ENCODE measurements at places on chromosomes 1 and 21.

- DNase-seq = no peak
These were observed 15.9 kb downstream of the PLEKHA6 start for GRCh38 chr1:204343802-204344201.

GRCh38 chr1:119590393-119590792 lies 57.7 kb downstream of the ZNF697 start:
- DNase-seq = no peak

DNA sequence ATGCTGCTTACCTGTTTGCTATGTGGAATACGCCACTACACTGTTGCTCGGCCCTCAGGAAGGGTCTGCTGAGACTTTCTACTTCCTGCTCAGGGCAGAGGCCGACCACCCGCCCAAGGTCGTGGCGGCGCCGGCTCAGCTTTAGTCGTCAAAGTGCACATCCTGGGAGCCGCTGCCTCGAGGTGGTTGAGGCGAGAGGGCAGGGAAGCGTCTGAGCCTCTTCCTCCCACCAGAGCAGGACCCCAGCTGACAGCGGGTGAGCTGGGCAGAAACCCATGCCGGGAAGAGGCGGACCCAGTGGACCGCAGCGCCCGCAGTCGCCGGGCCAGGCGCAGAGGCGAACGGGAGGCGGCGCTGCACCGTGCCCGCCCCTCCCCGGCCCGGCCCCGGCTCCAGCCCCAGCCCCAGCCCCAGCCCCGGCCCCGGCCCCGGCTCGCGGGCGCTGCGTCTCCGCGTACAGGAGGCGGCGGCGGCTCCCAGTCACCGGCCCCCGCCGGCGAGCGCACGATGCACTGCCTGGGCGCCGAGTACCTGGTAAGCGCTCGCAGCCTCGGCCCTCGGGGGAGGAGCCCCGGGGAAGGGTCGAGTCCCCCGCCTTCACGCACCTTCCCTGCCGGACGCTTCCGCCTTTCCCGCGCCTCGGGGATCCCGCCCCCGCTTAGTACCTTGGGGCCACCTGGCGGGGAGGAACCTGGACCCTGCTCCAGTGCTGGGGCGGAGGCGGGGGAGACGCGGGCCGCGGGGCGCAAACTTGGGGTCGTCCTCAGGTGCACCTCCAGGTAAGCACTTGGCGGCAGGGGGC lies at the start of gene SLC44A3:
Gene SLC44A3 (plus strand): TSS at position 413 of the 802 bp plus-strand sequence. CDS start 95 bp downstream, at position 508.
- DNase-seq = no peak

DNA sequence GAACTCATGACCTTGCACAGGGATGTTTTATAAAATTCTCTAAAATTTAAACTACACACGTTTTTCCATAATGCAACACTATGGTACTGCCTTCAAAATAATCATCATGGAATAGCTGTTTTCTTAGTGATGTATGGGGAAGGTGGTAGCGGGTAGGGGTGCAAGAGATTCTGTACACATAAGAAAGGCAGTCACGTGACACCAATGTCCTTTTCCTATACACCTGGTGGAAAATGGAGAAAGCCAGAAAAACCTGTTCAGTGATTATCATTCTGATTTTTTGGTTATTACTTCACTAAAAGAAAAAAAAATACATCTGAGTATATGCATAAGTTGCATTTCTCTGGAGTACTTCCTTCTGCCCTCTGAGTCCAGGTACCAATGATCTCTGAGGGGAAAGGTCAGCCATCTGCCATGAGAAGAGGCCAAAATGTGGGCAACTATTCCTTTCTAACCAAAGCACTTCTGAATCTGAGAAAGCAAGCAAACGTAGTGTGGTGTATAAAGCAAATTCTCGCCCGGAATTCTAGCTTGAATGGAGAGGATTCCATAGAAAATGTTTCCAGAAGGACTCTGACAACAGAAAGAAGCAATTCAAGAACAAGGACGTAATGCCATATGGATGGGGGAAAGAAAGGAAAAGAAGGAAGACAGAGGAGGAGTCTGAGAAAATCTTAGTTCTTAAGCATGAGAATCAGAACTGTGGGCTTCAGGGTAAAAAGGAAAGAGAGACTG lies 137.3 kb downstream of the RERE start:
- no peak for DNase-seq

DNA sequence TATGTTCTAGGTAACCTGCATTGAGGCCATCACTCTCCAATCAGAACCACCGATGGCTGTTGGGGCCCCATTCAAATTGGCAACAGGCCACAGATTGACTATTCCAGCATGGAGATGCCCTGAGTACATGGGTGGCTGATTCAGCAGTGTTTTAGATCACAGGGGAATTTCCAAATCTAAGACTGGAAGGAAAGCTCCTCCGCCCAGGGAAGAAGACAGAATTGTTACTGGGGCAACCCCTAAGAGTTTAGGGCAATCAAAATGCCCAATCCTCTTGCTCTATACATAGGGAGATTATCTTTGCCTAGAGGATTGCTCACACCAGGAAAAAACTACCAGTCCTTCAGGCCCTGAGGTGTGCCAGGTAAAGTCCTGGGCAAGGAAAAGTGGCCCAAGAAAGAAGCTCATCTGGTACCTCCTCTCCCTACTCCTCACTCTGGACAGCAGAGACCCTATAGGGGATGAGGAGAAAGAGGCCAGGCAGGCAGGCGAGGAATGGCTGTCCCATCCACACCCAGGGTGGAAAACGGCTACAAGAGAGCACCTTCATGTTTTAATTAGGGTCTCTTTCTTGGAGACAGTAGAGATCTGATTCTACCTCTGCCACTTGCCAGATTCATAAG lies 5.8 kb downstream of the S100A8 start:
- DNase-seq = no peak
